ENCODE measurements at places on chromosomes 7 and 10.

DNA sequence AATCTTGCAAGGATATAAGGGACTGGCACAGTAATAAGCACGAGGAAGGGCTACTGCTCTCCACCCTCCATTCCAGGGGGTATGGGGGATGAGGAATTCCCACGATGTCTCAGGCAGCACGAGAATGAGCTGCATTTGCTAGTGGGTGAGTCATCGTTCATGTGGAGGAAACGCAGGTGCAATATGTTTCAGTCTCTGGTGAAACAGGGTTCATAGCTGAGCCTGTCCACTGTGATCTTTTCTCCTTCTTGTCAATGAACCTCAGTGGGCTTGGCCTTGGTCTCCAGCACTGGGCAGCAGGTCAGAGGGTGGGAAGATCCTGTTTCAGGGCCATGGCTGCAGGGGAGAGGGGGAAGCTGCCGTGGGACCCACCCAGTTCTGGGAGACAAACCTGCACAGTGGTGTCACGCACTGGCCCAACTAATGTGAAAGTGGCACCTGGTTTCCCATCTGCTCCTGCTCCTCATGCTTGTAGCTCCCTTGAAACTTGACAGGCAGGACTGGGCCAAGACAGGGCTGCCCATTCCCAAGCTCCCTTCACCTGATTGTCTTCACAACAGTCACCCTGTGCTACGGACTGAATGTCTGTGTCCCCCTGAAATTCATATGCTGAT lies 181.9 kb downstream of the USP6NL start:
- DNase-seq, result peak; percentile 5

DNA sequence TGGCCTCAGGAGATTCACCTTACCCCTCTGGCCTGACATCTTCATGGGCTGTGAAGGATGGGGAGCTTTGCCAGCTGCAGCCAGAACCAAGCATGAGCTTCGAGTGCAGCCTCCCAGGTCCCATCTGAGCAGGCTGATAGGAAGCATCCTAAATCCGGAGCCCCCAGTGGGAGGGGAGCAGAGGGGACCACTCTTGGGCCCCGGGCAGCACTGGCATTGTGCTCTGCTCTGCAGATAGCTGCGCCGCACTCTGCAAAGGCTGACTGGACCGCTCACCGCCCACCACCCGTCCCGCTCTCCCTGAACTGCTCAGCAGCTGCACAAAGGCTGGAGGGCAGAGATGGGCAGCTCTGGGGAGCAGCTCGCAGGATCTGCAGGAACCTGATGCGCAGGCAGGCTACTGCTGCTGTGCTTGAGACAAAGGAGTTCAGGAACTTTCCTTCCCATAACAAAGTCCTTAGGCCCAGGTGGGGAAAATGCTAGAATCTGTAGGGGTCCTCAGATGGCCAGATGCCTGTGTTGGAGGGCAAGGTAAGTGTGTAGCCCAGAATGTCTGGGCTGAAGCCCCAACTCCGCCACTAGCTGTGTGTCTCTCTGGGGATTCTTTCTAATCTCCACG lies 51.8 kb downstream of the ARHGAP22 start:
- DNase-seq, result no peak

- DNase-seq, result peak; percentile 72
Measured at GRCh38 chr10:113386005-113386404, 166.8 kb upstream of the HABP2 start.

- no peak for DNase-seq
Measured at GRCh38 chr7:98212532-98213041, 1.3 kb downstream of the BHLHA15 start.

GRCh38 chr7:127745445-127745844 lies 93.5 kb downstream of the SND1 start:
- DNase-seq, result peak; percentile 44

- DNase-seq, result peak; percentile 75
Measured at GRCh38 chr10:133292919-133293809, 15.5 kb downstream of the TUBGCP2 start.

DNA sequence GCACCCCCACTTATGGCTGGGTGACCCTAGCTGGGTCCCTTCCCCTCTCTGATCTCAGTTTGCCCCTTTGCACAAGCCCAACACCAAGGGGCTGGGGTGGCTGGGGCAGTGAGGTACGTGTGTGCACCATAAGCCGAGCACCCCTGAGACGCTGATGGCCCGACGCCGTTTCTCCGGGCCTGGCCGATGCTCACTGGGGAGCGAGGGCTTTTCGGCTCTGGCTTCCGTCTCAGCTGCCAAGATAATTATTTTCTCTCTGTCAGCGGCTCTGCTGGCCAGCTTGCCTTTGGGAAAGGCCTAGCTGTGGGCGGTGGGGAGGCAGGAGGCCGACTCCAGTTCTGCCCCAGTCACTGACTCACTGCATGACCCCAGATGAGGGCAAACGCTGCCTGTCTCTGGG lies 91.0 kb downstream of the ZMIZ1 start:
- no peak for DNase-seq

- DNase-seq, result peak; percentile 73
Measured at GRCh38 chr10:101297901-101298486, 56.0 kb upstream of the BTRC start.

- DNase-seq, result no peak
Measured at GRCh38 chr10:16570731-16571130, 49.1 kb upstream of the C1QL3 start.

DNA sequence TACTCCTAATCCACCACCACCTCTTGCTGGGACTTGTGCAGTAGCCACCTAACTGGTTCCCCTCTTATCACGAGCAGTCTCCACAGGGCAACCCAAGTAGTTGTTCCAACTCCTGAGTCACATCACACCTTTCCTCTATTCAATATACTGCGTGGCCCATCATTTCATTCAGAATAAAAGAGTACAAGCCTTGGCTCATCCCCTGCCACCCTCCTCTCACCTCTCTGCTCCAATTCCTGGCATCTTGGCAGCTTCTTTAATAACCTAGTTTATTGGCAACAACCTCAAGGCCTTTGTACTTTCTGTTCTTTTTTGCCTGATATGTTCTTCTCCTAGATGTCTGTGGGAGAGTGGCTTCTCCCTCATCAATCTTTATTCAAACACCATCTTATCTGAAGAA lies 199.4 kb downstream of the KIAA1217 start:
- DNase-seq, result no peak

GRCh38 chr10:102616066-102616770 lies 28.1 kb upstream of the TRIM8 start:
- DNase-seq, result no peak

DNA sequence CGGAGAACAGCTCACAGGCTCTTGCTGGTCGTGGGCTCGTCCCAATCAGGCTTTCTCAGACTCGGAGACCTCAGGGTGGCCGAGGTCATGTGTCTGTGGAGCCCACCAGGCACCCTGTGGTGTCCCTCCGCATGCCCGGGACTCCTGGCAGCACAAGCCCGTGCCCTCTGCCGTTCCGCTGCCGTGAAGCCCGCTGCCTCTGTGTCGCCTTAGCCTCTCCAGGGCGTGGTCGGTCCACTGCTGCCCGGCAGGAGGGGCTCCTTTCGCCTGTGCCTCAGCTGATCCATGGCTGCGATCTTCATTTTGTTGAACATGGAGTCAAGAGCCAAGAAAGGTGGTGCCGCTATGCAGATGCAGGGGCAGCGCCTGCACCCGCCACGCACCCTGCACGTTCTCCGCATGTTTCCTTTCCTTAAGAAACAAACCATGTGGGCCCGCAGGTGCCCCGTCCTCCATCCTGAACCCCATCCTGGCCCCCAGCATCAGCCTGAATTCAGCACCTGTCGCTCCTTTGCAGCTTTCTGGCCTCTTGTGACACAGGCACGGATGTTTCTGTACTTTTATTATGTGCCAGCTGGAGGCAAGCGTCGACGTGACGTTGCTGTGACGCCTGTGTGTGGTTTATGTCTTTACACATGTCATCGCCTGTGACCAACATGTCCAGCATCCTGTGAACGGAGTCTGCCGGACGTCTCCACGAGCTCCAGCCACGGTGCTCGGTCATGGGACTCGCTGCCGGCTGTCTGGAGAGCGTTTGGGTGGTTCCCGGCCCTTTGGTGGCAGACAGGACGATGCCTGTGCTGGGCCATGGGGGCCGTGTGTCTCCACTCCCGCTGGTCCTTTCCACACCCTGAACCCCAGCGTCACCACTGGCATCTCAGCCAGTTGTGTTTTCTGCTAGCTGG lies 69.9 kb downstream of the NKX6-2 start:
- no peak for DNase-seq

- DNase-seq, result no peak
Measured at GRCh38 chr10:24938076-24938475, 14.3 kb downstream of the PRTFDC1 start.

GRCh38 chr10:84388148-84388547 lies 59.8 kb downstream of the CCSER2 start:
- no peak for DNase-seq

DNA sequence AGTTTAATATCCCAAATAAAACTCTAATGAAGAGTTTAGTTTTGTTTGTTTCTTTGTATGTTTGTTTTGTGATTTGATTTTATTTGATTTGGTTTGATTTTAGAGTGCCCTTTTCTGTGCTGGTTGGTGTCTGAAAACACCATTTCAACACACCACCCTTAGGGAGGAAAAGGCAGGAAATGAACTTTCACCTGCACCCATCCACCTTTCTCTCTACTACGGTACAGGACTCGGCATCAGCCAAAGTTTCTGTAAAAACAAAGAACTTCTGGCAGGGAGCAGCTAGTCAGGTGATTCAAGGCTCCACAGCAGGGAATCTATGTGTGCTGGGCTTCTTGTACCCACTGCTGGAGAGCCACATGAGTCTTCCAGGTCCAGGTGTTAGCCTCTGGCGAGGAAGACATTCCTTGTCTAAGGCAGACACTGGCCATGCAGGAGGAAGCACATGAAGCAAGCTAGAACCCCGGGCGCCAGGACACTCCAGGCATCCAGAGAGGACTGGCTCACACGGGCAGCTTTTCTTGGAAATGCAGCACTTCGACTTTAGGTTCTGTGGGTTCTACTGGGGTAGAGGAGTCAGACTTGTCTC lies 22.1 kb upstream of the STK17A start:
- DNase-seq, result no peak

DNA sequence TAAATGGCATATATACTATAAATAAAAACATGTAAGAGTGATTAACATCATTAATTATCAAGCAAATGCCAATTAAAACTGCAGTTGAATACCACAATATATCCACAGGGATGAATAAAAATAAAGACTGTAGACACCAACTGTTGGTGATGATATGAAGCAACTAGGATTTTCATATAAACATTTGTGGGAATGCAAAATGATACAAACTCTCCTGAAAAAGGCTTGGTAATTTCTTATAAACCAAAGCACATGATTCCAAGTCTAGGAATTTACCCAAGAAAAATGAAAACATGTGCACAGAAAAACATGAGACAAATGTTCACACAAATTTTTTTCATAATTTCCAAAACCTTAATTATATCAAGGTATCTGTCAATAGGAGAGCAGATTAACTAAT lies 448.1 kb downstream of the ETV1 start:
- no peak for DNase-seq

- no peak for DNase-seq
Measured at GRCh38 chr10:103106539-103106938, 86.5 kb downstream of the NT5C2 start.

DNA sequence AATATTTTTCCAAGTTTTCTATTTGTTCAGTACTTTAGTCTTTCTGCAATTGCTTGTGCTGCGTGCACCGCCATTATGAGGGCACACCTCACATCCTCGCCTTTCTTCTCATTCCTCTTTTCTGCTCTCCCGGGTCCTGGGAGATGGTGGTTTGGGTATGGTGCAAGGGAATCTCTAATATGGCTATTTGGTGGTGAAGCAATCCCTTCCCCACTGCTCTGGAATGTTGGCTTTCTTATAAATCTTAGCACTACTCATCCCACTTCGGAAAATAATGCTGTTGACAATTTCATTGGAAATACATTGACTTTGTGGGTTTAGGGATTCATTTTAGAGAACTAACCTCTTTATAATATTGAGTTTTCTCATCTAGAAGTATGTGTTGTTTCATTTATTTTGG lies 1.9 kb upstream of the GCK start:
- DNase-seq, result no peak

DNA sequence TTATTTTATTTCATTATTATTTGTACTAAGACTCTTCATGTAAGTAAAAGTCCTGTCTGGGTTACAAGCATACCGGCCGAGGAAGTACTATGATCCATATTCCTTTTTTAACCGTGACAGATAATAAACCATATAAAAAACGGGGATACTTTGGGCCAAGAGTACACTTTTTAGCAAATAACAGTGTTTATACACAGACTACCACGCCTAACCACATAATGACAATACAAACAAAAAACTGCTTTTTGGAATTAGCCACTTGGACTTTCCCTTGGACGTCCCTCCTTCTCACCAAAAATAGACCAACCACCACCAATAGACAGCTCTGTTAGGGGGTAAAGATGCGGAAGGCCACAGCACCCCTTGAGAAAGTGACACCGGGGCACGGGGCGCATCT lies 800 bp downstream of the MINDY3 start:
- no peak for DNase-seq

GRCh38 chr10:62869958-62870357 lies 53.8 kb upstream of the EGR2 start:
- no peak for DNase-seq

DNA sequence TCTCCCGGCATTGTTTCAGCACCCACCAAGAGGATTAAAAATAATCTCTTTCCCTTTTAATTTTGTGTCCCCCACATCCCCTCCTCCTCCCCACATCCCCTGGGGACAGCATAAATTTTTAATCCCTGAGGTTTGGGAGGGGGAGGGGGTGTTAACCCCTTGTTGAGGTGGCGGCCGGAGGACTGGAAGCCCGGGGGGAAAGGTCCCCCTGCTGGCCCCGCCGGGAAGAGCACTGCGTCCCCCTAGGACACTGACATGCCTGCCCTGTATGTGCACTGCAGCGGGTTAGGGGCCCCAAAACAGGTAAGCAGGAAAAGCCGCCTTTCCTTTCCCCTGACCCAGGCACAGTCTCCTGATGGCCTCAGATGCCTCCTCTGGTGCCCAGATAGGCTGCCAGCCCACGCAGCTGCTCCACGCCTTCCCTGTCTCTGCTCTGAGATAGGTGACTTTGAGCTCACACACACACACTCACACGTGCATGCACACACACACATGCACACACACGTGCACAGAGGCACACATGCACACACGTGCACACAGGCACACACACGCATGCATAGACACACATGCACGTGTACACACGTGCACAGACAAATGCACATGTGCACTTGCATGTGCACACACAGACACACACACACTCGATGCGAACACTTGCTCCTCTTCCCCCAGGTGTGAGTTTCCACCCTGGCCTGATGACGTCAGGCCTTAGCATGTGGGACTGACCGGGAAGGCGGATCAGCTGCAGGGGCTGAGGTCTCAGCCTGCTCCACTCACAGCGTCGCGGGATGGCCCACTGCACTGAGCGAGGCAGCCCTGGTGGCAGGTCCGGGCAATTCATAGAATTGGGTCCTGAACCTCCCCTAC lies 12.3 kb downstream of the CNPY1 start:
- DNase-seq, result no peak

- DNase-seq, result no peak
Measured at GRCh38 chr7:99024066-99024465, 119.8 kb downstream of the SMURF1 start.

GRCh38 chr7:98202367-98203195 lies 8.7 kb upstream of the BHLHA15 start:
- DNase-seq, result peak; percentile 16

Data from epithelial cell of esophagus (primary cell).